ENCODE measurements at places on chromosomes 1 and 21.

GRCh38 chr1:51000160-51000559, 30.1 kb downstream of the CDKN2C start:
- DNase-seq = no peak

DNA sequence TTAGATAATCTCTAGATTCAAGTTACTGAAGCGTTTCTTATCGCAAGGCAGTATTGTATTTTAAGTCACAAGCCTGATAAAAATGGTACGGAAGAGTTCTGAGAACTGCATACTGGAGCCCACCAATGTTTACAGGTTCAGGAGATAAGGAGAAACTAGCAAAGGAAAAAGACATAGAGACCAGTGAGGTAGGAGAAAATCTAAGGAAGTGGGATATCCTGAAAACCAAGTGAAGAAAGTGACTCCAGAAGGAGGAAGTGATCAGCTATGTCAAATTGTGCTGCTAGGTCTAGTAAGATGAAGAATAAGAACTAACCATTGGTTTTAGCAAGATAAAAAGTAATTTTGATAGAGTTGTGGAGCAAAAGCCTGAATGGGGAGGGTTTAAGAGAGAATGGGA, 31.0 kb upstream of the ACADM start:
- DNase-seq = no peak

DNA sequence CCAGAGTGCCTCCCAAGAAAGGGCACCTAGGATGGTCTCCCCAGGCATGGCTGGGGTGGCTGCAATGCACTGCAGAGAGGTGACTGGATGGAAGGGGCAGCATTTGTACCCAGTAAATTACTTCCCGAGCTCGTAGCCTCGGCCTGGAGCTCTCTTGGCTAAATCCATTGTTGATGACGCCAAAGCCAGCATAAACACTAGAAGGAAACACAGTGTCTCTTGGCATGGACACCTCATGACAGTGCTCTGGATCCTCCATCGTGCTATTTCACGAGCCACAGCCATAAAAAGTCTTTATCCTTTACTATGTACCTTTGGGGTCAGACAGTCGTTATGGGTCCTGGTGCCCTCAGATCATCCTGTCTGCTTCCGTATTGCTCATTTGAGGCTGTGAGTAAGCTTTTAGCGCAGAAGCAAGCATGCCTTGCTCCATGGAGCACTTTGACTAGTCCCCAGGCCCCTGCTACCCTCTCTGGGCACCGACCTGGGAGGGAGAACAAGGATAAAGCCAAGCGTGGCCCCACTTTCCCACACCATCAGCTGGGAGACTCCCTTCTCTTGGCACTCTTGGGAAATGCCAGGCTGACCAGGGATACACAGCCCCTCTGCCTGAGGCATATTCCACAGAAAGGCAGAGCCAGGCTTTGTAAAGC, 10.3 kb upstream of the PRELP start:
- no peak for DNase-seq

DNA sequence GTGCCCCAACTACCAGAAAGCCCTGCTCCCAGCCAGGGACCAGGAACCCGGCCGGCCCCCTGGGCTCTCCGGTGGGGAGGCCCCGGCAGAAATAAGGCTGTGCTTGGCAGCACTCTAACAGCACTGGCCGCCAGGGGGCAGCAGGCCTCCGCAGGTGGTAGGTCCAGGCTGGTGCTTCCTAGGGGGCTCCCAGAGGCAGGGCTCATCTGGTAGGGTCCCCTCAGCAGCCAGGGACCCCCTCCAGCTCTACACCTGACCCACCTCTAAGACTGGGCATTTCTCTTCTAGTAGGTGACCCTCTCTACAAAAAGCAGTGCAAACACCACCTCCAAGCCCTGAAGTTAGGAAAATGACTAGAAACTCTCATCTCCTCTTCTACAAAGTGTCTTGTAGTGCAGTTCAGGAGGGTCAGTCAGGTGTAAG, 85.6 kb downstream of the STUM start:
- peak; percentile 74 for DNase-seq

DNA sequence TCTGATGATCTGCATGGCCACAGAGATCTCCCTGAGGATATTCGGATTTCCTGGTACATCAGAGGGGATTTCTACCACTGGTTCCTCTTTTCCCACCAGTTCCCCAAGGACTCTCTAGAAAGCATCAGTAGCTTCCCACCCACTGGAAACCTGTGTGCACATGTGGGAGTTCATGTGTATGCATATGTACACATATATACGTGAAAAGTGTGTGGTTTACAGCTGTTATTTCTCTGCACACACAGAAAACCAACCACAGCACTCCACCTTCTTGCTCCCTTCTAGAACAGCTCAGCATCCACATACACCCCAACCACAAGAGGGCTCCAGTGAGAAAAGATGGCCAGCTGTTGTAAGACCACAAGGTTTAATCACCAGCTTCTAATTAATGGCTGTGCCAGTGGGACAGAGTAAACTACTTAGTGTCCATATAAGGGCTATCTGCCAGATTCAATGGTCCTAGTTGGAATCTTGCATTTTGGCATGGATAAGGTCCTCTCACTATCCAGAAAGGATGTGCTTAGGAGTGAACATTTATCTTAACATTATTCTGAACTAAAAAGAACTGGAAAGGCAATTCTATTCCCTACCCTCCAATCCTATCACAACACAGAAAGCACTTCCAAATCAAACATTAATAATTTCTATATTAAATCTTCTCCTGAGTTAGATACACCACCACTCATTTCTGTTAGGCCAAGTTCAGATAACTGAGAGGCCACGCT, 24.1 kb downstream of the GPR3 start:
- DNase-seq = peak; percentile 50

- DNase-seq = no peak
Measured at GRCh38 chr1:78721136-78721535, 71.5 kb downstream of the IFI44 start.

GRCh38 chr21:37357691-37358090, 8.9 kb upstream of the DYRK1A start:
- no peak for DNase-seq

DNA sequence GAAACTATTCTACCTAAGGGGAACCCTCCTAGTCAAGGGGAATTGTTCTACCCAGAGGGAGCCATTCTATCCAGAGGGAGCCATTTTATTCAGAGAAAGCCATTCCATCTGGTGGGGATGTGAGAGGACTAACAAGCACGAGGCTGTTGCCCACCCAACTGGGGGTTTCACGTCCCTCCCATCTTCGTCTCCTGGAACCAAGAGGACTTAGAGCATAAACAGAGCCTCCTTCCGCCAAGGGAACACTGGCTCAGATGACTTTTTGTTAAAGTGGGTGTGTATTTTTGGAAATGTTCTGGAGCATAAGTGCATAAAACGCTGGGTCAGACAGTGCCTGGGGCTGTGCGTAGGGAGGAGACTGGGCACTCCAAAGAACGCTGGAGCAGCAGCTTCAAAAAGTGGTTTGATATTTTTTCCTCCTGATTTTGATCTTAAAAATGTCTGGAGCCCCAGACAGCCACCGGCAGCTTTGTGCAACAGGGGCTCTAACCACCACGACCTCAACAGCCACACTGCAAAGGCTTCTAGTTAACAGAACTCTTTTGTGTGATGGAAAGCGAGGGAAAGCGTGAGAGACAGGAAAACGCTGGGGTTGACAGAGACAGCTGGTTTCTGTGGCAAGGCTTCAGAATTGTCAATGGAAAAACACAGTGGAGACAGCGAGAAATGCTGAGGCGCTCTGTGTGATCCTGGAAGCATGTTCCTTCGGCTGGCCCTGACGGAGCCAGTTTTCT, 363.6 kb upstream of the CAMK1G start:
- DNase-seq = no peak

DNA sequence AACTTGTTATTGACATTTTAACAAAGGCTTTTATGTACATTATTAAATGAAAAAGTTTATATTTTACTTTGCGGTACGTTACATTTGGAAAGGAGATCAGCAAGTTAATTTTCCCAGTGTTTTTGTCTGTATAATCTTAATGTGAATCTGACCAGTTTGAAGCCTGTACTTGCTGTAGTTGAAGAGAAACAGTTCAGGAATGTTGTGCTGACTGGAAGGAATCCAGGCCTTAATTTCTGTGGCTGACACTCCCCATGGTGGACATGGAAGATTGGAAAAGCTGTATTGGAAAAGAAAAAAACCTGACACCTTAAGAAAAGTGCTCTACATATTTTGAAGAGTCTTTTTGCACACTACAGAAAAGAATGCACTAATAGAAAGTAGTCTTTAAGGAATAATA, 15.5 kb downstream of the LEPR start:
- no peak for DNase-seq

Data from stimulated activated CD4-positive, alpha-beta T cell treated with anti-CD3 and anti-CD28 coated beads, Interleukin-15, amount 100 ng/mL, for 48 hours (primary cell).